Mononuclear cell (primary cell): ENCODE measurements at places on chromosomes 4 and X. TPM values are rescaled to one million over a fixed set of nuclear protein-coding genes. Genes with fewer than 3 reads are reported as not detected.

The PDLIM3 gene
- 0.10 TPM for total RNA-seq

The RAB9B gene
- under 0.01 TPM for total RNA-seq

The VCX3A gene
- total RNA-seq: not detected

The HOPX gene
- 21.8 TPM for total RNA-seq

The ING2 gene
- 7.8 TPM for total RNA-seq

The CLDN2 gene
- total RNA-seq: not detected

The REPS2 gene
- total RNA-seq: 1.8 TPM

The C4orf51 gene
- not detected for total RNA-seq

The SPIN2B gene
- 5.1 TPM for total RNA-seq

The ZNF718 gene
- total RNA-seq: 5.5 TPM

The TGIF2LX gene
- not detected for total RNA-seq

The CDKL2 gene
- 0.21 TPM for total RNA-seq

The MAGEB2 gene
- not detected for total RNA-seq

The CSAG3 gene
- not detected for total RNA-seq

The HSPA4L gene
- 0.10 TPM for total RNA-seq

The ANKRD37 gene
- 16.2 TPM for total RNA-seq

The CORIN gene
- 0.10 TPM for total RNA-seq

The F11 gene
- total RNA-seq: not detected

The RELL1 gene
- 62.3 TPM for total RNA-seq

The CRMP1 gene
- total RNA-seq: not detected

The SLC2A9 gene
- total RNA-seq: 5.0 TPM
